Skeletal muscle cell (primary cell): ENCODE measurements at places on chromosomes 3 and 15.

GRCh38 chr15:80982205-80982604 is 7.4 kb downstream of the MESD start:
- DNase-seq, result no peak

- peak; percentile 80 for DNase-seq
Measured at GRCh38 chr3:58161435-58162398, 49.1 kb downstream of the DNASE1L3 start.

DNA sequence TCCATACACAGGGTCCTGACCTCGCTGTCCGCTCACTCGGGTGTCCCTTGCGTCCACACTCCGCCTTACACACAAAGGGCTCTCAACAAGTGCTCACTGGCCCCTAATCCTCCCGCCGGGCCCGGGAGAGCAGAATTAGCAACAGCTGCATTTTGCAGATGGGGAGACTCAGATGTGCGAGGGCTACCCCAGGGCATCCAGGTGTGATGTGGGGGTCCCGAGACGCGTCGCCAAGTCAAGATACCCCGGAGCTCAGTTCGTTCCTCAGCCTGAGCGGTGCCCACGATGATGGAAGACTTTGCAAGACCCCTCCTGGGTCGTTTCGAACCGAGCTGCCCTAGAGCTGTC is 14.9 kb upstream of the WNT7A start:
- DNase-seq, result no peak

DNA sequence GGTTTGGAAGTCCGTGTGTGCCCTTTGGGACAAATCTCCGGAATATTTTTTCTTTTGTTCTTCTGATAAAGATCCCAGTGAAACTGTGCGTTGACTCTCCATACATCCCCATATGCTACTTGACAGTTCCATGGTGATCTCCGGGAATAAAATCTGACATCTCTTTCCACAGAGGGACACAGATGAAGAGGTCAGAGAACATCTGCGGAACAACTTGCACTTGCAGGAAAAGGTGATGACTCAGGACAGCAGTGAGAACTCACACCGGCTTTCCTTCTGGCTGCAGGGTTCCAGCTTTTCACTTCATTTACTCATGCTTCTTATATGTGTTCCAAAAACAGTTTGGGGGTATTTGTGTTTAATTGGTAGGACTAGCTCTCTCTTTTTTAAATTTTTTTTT is 157.5 kb upstream of the CHRM5 start:
- DNase-seq, result no peak

- DNase-seq, result peak; percentile 21
Measured at GRCh38 chr3:18189282-18190050, 235.7 kb downstream of the SATB1 start.

DNA sequence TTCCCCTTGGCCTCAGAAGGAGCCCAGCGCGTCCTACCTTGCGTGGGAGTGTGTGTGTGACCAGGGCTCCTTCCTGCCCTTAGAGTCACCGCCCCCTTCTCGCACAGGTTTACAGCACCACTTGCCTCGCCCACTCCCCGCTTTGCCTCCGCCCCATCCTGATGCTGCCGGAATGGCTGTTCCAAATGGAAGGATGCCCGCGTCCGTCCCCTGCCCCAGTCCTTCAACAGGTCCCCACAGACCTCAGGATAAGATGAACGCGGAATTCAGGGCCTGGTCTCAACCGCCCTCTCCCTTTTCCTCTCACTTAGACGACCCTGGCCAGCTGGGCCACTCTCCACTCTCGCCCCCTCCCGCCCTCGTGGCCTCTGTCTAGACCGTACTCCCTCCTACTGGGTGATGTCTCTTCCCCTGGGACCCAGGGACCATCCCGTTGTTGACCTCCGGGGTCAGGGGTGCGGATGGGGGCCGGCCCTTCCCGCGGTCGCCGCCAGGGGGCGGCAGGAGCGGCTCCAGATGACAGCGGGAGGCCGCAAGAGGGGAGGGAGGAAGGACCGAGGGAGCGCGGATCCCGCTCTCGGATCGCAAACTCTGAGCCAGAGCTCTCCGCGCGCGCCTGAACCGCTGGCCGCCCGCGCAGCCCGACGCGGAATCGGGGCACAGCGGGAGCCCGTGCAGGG is at the start of gene THSD4:
Gene THSD4 (plus strand): TSS at position 585 of the 680 bp plus-strand sequence.
- no peak for DNase-seq

DNA sequence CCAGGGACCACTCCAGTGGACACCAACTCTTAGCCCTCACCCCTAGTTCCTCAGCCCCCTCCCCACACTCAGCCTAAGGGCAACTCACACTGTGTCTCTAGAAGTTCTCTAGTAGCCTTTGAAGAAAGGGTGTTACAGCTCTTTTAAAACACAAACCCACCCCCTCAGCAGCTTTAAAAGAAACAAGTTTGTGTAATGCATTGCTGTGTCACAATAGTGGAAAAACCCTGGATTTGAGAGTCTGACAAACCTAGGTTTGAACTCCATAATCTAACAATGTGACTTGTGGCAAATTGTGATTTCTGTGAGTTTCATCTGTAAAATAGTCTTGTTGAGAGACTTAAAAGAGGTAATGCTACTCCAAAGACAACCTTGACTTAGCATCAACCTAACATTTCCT is 54.0 kb downstream of the PLCH1 start:
- no peak for DNase-seq

- DNase-seq, result no peak
Measured at GRCh38 chr3:188956839-188957489, 214.8 kb upstream of the TPRG1 start.

DNA sequence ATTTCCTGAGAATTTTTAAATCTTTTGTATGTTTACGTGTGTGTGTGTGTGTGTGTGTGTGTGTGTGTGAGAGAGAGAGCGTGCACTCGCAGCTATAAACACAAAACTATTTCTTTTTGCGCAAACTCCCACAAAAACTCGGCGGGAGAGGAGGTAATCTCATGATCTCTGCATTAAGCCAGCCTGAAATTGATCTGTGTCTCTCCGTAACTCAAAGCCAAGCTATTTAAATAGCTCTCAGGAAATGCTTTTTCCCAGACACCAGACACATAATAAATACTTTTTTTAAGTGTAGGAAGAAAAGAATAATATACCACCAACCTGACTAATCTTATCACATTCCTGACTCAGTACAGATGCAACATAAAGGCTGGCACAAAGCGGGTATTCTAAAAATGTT is 226.8 kb downstream of the MAGI1 start:
- DNase-seq, result no peak

DNA sequence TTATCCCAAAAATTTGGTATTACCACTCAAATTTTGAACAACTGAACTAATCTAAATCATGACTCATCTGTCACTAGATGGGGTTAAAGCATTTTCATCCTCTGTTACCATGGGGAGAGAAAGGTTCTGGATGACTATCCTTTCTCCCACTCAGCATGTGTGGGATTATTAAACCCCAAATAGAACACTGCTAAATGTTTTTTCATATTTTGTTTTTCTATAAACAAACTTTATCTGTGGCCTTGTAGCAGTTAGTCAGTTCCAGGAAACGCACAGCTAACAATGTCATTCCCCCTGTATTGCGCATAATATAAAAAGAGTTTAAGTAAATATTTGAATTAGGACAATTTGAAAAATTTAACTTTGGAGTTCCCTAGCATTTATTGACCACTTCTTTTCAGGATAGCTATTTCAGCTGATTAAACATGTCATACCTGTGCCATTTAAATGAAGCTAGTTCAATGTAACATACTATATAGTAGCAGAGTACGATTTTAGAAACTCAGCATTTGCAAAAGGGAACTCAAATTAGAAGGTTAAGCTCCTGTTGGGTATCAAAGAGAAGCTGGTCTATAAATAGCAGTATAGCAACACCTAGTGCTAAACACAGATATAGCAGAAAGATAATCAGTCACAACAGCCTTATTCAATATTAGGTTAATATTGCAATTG is 9.2 kb upstream of the TMEM212 start:
- DNase-seq, result no peak

DNA sequence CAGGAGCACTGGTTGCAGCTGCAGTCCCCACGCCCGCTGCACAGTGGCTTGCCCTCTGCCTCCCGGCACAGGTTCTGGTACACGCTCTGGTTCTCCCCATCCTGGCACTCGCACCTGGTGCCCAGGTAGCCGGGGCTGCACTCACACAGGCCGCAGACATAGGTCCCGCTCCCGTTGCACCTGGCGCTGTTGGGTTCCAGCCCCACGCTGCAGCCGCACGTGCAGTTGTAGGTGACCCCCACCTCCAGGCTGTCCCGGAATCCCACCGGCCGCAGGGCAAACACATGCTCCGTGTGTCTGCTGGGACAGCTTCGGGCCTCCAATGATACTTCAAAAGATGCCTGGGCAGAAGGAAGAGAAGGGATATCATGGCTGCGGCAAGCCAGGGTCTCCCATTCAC is 66.2 kb downstream of the UMPS start:
- no peak for DNase-seq

DNA sequence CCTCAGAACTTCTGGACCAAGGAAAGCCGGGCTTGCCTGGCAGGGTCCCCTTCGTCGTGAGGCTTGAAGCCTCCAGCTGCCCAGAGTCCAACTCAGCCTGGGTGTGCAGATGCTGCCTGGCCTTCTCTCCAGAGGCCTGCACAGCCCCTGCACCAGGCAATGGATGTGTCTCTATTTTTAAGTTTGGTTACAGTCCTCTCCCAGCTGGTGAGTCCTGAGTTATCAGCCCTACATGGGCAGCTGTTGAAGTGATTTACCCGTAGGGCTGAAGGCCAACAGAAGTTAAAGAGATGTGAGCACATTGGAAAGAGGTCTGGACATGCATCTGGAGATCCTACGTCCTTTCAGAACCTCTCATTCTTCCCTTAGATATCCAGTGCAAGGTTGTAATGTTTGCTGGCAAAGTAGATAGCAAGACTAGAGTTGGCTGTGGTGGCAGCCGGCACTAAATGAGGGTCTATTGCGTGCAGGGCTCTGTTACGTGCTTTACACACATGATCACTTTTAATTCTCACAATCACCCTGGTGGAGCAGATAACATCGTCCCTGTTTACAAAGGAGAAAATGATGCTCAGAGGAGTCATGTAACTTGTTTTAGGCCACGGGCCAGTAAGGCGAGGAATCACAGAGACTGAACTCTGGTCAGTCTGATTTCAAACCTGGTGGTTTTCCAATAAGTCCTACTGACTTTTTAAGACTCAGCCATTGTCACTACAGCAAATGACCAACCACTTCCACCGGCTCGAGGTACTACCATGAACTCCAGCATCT is 9.9 kb downstream of the FYCO1 start:
- DNase-seq, result no peak

DNA sequence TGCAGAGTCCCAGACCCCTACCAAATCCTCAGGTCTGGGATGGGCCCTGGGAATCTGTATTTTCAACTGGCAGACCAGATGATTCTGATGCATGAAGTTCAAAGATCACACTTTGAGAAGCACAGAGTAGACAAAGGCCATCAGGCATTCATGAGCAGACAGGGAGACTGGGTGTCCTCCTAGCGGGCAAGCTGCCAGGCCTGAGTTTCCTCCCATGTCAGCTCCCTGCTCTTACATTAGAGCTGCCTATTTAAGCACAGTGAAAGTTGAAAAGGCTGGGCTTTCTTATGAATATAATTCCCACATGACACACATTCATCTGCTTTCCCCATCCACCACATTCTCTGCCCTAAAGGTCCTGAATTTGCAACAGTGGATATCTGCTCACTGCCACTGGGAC is 14.0 kb downstream of the CAPN3 start:
- no peak for DNase-seq

DNA sequence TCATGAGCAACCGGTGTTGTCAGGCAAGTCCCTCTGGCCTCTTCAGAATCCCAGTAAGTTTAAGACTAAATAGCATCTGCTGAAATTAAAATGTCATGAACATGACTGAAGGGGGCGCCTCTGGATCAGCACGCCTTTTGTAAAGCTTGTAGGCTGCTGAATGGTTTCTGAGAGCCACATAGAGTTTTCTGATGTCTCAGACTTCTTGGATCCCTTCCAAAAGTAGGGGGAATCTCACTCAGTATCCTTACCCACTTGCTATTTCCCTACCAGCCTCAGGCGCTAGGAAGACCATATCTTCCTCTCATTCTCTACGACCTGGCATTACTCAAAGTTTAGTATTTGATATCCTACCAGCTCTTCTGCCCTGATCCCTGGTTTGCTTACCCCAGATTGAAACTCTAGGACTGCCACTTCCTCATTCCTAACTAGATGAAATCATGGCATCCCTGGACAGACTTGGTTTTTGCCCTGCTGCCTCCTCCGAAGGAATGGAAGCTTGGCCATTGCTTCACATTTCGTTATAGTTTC is 62.7 kb upstream of the CD47 start:
- DNase-seq, result no peak

DNA sequence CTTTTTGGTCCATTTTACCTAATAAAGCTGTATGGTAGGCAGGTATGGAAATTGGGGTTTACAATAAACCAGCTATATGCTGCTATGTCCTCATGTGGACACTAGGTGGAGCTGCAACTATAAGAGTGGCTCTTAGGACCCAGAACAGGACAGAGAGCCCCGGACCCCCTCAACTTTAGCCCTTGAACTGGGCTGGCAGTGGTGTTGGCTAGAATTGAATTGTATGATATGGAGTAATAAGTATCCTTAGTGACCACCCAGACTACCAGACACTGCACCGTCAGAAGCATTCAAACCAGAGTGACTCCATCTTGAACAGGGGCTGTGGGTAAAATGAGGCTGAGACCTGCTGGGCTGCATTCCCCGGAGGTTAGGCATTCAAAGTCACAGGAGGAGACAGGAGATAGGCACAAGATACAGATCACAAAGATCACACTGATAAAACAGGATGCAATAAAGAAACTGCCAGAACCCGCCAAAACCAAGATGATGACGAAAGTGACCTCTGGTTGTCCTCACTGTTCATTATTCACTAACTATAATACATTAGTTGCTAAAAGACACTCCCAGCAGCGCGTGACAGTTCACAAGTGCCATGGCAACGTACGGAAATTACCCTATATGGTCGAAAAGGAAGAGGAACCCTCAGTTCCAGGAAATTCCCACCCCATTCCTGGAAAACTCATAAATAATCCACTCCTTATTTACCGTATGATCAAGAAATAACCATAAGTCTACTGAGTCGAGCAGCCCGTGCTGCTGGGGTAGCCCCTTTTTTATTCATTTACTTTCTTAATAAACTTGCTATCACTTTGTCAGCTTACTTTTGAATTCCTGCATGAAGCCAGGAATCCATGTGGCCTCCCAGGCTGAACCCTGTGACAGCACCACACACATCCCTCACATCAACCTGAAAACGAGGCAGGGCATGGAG is 68.7 kb upstream of the BLM start:
- DNase-seq, result no peak

- peak; percentile 4 for DNase-seq
Measured at GRCh38 chr3:60920519-60920918, 330.7 kb downstream of the FHIT start.

- DNase-seq, result no peak
Measured at GRCh38 chr3:23129817-23130216, 73.3 kb upstream of the UBE2E2 start.

DNA sequence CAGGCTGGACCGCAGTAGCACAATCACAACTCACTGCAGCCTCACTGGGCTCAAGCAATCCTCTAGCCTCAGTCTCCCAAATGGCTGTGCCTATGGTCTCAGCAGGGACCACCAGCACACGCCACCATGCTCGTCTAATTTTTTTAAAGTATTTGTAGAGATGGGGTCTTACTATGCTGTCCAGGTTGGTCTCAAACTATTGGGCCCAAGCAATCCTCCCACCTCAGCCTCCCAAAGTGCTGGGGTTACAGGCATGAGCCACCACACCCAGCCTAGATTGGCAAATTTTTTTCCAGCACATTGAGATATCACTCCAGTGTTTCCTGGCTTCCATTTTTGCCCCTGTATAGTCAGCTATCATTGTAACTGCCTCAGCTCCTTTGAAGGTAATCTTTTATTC is 18.3 kb downstream of the TBC1D5 start:
- no peak for DNase-seq
